Stimulated activated CD8-positive, alpha-beta memory T cell treated with anti-CD3 and anti-CD28 coated beads, Interleukin-12 subunit alpha, Interleukin-12 subunit beta, amount 100 ng/mL, for 4 hours (primary cell): ENCODE measurements at places on chromosomes 11 and 22.

DNA sequence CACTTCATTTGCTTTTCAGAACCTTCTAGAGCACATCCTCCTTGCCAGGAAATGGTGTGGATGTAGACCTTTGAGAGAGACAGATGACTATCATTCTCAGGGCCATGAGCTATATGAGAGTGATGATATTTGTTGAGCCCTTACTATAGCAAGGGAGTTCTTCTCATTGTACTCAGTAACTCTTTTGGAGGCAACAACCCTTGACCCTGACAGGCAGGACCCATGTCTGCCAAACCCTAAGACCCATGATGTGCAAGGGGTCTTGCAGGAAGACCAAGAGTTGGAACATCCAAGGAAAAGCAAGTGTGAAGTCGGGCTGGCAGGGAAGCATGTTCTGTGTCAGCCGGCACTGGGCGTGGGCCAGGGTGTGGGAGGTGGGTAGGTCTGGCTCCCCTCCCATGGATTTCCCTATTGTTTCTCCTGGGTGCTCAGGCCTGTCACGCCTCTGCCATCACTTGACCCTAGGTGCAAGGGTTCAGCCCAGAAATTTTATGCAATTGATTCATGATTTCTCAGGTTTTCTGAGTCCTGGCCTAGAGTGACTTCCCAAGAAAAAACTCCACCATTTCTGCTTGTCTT, 1.2 kb downstream of the FOLR3 start:
- no peak for DNase-seq

DNA sequence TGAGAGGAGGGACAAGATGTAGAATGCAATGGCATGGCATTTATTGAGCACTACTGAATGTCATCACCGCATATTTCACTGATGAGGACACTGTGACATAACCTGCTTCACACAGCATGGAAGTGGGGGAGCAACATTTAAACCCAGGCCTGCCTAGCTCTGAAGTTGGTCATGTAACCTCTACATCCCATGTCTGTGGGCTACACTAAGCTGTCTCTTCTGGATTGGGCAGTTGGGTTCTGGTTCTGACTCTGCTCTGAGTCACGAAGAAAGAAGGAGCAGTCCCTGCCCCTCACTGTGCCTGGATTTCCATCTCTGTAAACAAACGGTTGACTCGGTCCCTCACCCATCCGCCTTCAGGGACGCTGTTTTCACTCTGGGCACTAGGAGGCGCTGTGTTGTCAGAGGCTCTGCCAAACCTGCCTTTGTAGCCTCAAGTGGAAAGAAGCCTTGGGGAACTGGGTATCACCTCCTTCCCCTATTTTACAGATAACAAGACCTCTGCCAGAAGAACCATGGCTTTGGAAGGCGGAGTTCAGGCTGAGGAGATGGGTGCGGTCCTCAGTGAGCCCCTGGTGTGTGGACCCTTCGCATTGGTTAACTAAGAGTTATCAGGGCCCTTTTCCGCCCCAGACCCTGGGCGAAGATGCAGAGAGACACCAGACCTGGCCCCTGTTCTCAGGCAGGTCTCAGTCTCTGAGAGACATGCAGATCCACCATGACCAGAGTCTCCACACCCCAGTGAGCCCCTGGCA, 12.7 kb upstream of the ARHGEF17 start:
- no peak for DNase-seq

DNA sequence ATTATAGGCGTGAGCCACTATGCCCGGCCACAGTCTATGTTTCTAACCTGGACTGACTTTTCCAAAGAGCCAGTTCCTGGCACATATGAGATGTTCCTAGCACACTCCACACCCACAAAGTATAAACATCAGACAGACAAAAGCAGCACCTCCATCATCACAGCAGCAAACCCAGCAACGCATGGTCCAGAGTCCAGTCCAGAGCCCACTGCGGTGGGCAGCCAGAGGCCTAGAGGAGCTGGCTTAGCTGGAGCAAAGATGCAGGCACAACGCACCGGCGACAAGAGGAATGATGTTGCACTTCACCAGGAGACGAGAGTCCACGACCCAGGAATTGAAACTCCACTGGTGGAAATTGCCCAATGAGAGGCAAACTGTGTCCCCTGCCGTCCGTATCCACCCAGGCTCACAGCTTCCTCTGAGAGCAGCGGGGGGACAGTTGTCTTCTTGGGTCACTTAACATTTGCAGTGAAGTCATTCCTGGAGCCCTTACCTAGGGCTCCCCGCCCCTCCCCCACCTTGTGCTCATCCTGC, 36.6 kb downstream of the RPS6KA4 start:
- no peak for DNase-seq

DNA sequence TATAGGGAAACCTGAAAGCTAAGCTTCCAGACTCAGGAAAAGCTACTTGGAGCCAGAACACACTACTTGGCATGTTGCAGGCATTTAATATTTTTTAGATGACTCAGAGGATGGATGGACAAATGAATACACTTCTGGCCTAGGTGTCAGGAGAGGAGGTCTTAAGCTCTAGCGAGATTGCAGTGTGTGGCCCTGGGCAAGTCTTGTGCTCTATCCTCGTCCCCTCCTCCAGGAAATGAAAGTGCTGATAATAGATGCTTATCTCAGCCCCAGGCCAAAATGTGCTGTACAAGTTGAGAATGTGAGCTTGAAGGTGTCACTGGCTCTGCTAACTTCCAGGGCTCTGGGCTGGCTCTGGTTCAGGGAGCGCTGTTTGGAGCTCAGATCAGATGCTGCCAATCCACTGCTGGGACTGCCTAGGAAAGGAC, 136.3 kb downstream of the PKNOX2 start:
- no peak for DNase-seq
